ENCODE measurements at places on chromosomes 12 and 14. TPM values are rescaled to one million over a fixed set of nuclear protein-coding genes. Genes with fewer than 3 reads are reported as not detected.

The DLK1 gene
- total RNA-seq, result 2.8 TPM

The TPH2 gene
- total RNA-seq, result not detected

The NFATC4 gene
- 20.6 TPM for total RNA-seq

GRCh38 chr12:60070552-60070951, 474.7 kb downstream of the SLC16A7 start:
- H3K27me3 ChIP-seq, result no peaks in the 10 kb centered on the region
- DNase-seq, result no peak
- H3K27ac ChIP-seq, result no peak overlapping the region
- no peak overlapping the region for H3K4me3 ChIP-seq
- H3K4me1 ChIP-seq, result no peaks in the 10 kb centered on the region

GRCh38 chr12:118102070-118102469, 1.7 kb downstream of the VSIG10 start:
- H3K36me3 ChIP-seq, result no peaks in the 10 kb centered on the region
- H3K4me3 ChIP-seq, result no peak overlapping the region
- no peaks in the 10 kb centered on the region for H3K27me3 ChIP-seq
- no peak for DNase-seq

- no peak overlapping the region for H3K27ac ChIP-seq
- H3K27me3 ChIP-seq, result no peaks in the 10 kb centered on the region
- H3K36me3 ChIP-seq, result no peaks in the 10 kb centered on the region
- peaks cover 28% of the 10 kb centered on the region for H3K4me1 ChIP-seq
- H3K4me3 ChIP-seq, result no peak overlapping the region
- no peak for DNase-seq
Observed at GRCh38 chr12:115866909-115867525, 410.5 kb downstream of the MED13L start.

- no peaks in the 10 kb centered on the region for H3K27me3 ChIP-seq
- H3K4me3 ChIP-seq, result no peak overlapping the region
- peak overlapping the region; percentile 85 for H3K27ac ChIP-seq
- peak; percentile 78 for DNase-seq
- H3K36me3 ChIP-seq, result no peaks in the 10 kb centered on the region
Observed at GRCh38 chr14:90698379-90698869, 117.8 kb downstream of the TTC7B start.

GRCh38 chr12:78085542-78086182, 255.0 kb downstream of the NAV3 start:
- no peaks in the 10 kb centered on the region for H3K4me1 ChIP-seq
- no peak for DNase-seq
- no peak overlapping the region for H3K4me3 ChIP-seq
- H3K36me3 ChIP-seq, result no peaks in the 10 kb centered on the region

DNA sequence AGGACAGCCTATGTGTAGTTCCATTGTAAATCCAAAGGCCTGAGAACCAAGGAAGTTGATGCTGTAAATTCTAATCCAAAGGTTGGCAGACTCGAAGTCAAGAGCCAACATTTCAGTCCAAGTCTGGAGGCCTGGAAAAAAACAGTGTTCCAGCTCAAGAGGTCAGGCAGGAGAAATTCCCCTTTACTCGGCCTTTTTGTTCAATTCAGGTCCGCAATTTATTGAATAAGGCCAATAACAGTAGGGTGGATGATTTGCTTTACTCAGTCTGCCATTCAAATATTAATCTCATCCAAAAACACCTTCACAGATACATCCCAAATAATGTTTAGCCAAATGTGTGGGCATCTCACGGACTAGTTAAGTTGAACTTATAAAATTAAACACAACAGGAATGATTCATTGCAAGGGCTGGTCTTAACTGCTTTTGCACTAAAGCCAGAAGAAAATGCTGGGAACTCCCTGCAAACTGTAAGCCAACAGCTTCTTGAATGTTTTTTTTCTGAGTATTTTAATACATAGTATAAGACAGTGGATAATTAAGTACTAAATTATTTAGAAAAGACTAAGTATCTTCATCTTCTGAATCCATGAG, 197.4 kb upstream of the GARIN6 start:
- no peak overlapping the region for H3K27ac ChIP-seq
- no peaks in the 10 kb centered on the region for H3K27me3 ChIP-seq
- H3K4me1 ChIP-seq, result no peaks in the 10 kb centered on the region
- DNase-seq, result no peak
- no peaks in the 10 kb centered on the region for H3K36me3 ChIP-seq

GRCh38 chr12:113735131-113735530, 231.0 kb downstream of the RBM19 start:
- peaks cover 89% of the 10 kb centered on the region for H3K27me3 ChIP-seq
- H3K27ac ChIP-seq, result no peak overlapping the region
- DNase-seq, result no peak

- H3K27me3 ChIP-seq, result peaks cover 46% of the 10 kb centered on the region
- peaks cover 25% of the 10 kb centered on the region for H3K4me1 ChIP-seq
- no peaks in the 10 kb centered on the region for H3K36me3 ChIP-seq
- no peak overlapping the region for H3K27ac ChIP-seq
Observed at GRCh38 chr14:104224506-104225277, 86.3 kb downstream of the KIF26A start.

Measured in left ventricle myocardium inferior (tissue), 1 donor.